Activated CD4-positive, alpha-beta T cell treated with anti-CD3 and anti-CD28 coated beads for 4 hours (primary cell): ENCODE measurements at places on chromosomes 16 and 17.

DNA sequence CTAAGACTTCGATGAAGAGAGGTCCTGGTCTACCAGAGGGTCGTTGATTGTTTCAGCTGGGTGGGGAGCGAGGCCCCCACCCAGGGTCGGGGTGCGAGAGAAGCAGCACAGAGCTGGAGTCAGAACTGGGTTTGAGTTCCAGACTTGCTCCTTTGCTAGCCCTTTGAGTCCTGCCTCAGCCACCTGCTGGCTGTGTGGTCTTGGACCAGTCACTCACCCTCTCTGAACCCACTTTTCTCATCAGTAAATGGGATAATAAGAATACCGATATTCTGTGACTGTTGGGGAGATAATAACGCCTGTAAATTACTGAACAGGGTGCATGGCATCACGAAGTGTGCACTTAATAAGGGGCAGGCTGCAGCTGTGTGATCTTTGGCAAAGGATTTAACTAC lies 427 bp upstream of the MMP28 start:
- no peak for DNase-seq

DNA sequence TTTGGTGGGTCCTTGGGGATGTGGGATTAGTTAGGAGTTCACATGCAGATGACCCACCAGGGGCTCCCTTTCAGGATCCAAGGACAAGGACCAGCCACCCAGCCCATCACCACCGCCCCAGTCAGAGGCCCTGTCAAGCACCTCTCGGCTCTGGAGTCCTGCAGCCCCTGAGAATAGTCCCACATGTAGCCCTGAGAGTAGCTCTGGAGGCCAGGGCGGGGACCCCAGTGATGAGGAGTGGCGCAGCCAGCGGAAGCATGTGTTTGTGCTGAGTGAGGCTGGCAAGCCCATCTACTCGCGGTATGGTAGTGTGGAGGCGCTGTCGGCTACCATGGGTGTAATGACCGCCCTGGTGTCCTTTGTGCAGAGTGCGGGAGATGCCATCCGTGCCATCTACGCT lies 2.4 kb downstream of the MON1B start:
- DNase-seq, result no peak

DNA sequence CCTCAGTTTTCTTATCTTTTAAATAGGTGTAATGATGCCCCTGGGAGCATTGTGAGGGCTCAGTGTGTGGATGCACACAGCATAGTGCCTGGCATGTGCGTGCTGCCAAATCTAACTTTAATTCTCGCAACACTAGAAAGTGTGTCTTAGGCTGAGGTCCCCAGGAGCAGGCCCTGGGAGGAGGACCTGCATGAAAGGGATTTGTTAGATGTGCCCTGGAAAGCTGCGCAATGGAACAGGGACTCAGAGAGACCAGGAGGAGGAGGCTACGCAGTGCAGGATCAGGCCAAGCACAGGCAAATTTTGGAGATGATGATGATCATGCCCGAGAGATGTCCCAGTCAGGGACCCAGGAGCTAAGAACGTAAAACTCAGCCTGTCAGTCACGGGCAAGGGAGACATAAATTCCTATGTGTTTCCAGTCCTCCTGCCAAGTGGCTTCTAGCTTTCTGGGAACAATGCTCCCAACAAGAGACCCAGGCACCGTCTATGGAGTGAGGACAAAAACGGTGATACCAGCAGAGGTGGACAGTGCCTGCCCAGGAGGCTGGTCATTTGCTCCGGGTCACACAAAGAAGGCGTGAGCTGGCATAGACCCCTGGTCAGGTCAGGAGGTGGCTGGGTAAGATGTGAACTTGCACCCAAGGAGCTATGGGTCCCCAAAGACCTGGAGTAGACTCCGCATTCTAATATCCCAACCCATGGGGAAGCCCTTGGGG lies 352.2 kb upstream of the TNRC6C start:
- DNase-seq, result no peak

DNA sequence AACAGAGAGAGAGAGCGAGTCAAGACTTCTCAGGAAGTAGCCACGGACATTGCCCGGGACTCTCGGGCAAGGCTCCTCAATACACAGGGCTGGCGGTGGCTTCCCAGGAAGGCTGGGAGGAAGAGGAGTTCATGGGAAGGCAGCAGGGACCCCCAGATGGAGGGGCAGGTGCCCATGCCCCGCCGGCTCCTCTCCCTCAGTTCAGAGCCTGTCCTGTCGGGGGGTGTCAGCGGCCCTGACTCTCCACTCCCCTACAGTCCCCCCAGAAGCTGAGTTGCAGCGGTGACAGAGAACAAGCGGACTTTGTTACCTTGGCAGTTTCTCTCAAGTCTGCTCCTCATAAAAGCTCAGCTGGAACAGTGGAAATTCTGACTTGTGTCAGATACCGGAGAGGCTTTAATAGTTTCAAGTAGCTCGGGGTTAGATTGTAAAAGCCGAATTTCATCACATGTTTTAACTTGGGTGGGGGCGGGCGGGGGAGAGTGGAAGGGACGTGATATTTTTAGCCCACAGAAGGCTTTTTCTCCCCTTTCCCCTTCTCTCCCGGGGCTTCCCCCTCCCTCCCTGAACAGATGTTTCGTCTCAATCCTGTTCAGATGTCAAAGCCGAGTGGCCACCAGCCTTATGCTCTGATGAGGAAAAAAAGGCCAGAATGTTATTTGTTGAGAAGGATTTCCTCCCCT lies 65.2 kb downstream of the NKD1 start:
- DNase-seq, result no peak

- no peak for DNase-seq
These were observed 9.9 kb downstream of the PCTP start for GRCh38 chr17:55760643-55761355.

- DNase-seq, result no peak
These were observed 3.1 kb downstream of the CACNB1 start for GRCh38 chr17:39194089-39194984.

GRCh38 chr17:65674246-65675045 lies 113.0 kb upstream of the AXIN2 start:
- DNase-seq, result no peak

DNA sequence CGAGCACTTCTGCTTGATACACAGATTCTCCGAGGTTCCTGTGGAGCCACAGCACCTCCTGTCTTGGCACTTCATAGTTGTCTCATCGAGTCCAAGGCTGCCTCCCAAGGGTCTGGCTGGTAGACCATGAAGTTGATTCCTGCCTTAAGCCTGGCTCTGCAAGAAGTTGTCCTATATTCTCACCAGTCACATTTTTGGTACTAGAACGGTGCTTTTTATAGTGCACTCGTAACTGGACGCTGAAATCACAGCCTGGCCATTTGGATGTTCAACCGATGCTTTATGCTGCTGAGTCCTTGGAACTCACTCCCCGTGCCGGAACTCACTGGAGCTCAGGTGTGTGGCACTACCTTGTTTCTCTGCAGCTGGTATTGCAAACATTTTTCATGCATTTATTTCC lies 35.6 kb downstream of the RMI2 start:
- DNase-seq, result no peak

DNA sequence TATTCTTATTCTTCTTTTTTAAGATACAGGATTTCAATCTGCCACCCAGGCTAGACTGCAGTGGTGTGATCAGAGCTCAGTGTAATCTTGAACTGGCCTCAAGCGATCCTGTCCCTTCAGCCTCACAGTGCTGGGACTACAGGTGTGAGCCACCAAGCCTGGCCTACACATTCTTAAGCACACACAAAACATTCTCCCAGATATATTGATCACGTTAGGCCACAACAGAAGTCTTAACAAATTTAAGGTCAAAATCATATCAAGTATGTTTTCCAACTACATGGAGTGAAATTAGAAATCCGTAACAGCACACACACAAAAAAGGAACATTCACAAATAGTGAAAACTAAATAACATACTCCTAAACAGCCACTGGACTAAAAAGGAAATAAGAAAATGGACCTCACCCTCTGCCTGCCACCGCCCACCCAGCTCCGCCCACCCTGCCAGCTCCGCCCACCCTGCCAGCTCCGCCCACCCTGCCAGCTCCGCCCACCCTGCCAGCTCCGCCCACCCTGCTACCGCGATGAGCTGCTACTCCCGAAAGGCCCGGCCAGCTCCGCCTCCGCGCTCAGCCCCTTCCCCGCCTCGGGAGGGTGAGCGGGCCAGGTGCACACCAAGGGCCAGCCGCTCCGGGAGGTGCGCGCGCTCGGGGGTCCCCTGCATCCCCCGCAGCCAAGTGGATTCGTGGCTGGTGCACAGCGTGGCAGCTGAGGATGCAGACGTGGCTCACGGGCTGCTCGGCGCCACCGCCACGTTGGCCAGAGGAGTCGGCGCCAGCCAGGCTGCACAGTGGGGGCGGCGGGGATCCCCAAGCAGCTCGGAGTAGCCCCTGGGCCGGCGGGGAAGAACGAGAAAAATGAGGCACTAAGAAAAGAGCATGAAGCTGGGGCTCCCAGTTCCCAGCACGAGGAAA lies 41.2 kb downstream of the C16orf87 start:
- DNase-seq, result peak; percentile 71

DNA sequence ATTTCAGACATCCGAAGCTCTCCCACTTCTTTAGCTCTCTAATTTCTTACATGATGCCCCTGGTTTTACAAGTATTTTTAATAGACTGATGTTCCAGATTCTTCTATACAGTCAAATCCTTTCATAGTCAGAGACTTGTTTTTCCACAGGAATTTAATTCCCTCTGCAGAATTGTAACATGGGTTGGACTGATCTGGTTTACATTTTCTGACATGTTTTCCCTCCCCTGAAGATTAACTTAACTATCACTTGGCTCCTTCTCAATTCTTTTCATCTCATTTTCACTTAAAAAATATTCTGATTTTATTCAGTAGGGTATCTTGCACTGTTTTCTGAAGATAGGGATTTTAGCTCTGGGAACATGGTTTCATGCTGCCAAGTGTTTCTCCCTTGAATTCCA lies 352.2 kb downstream of the MAF start:
- no peak for DNase-seq

GRCh38 chr16:54116124-54116655 lies 170.4 kb downstream of the IRX3 start:
- no peak for DNase-seq

- DNase-seq, result no peak
These were observed 43.6 kb upstream of the CACNG5 start for GRCh38 chr17:66791347-66791746.

- DNase-seq, result no peak
These were observed 243.1 kb downstream of the CCDC182 start for GRCh38 chr17:57502022-57502421.

GRCh38 chr17:76704805-76705204 lies 6.0 kb downstream of the MXRA7 start:
- no peak for DNase-seq

GRCh38 chr16:558298-559020 lies 1.7 kb upstream of the PRR35 start:
- no peak for DNase-seq

- no peak for DNase-seq
These were observed 116.5 kb downstream of the SALL1 start for GRCh38 chr16:51034481-51035109.

DNA sequence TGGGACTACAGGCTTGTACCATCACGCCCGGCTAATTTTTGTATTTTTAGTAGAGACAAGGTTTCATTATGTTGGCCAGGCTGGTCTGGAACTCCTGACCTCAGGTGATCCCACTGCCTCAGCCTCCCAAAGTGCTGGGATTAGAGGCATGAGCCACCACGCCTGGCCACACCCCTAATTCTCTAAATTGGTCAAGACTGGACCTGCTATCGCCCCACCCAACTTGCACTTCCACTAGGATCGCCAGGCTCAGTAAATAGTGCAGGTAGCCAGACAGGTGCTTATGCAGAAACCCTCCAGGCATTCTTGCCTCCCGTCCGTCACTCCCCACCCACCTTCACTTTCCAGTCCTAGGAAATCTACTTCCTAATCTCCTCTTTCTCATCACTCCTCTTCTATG lies 481.4 kb upstream of the EEF2KMT start:
- DNase-seq, result no peak

GRCh38 chr16:72051818-72052217 lies 2.5 kb upstream of the HP start:
- DNase-seq, result no peak

DNA sequence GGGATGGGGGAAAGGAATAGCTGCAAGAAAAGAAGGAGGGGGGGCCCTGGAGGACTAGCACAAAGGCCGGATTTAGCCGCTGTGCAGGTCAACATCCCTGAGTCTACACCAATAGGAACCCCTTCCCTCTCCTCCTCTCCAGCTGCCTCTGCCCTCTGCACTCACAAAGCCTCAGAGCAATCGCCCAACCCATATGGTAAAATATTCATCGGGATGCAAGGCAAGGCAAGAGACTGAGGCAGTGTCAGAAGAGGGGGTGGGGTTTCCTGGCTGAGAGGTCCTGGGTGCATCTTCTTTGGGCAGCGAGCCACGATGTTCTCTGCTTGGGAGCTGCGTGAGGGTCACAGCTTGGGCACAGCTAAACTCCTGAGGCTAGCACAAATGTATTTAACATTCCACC lies 115.5 kb upstream of the NLRP1 start:
- DNase-seq, result no peak

DNA sequence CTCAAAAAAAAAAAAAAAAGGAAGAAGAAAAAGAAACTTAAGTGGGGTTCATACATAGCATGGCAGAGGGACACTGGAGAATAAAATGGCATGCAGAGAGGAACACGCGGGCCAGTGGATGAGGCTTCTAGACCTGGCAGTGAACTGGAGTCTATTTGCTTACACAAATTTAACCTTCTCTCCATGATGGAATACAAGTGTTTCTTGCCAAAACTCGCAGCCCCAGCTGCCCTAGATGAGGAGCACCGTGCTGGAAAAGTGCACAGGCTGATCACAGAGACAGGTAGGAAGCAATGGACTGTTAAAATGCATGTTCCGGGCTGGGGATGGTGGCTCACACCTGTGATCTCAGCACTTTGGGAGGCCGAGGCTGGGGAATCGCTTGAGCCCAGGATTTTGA lies 9.3 kb downstream of the SSTR2 start:
- no peak for DNase-seq

DNA sequence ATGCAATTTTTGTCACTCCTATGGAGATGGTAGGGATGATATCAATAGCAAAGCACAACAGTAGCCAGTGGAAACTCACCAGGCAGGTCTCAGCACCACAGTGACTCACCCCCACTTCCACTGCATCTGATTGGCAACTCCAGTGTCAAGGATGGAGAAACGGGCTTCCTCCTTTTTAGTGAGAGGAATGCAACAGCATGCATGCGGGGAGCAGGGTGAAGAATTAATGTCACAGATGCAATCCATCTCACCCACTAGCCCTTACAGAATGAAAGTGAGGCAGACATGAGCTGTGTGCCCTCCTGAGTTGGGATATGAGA lies 467.0 kb upstream of the C16orf82 start:
- no peak for DNase-seq

DNA sequence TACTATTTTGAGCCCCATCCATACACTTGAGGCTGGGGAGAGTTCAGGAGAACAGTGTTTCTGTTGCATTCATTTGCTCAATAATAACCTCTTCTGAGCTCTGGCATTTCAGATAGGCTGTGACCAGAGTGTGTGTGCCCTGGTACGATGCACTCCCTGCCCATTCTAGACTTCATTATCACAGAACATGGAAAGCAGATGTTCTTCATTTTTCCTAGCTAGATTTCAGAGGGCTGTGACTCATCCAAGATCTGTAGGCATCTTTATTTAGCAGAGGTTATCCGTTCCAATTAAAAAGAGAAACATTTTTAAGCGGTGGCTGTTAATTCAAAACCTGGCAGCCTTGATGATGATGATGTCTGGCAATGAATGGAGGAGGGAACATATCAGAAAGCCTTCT lies 228.8 kb upstream of the EEF2KMT start:
- DNase-seq, result no peak
